Activated T-cell treated with anti-CD3 and anti-CD28 coated beads, Interleukin-2, amount 50 U/mL, for 4 hours (primary cell): ENCODE measurements at places on chromosomes 3 and 15.

GRCh38 chr15:101646672-101647071 lies 5.5 kb downstream of the TM2D3 start:
- DNase-seq = no peak

- no peak for DNase-seq
Observed at GRCh38 chr3:95923496-95924210, 890.7 kb upstream of the EPHA6 start.

GRCh38 chr15:83062768-83063180 lies 4.3 kb downstream of the BTBD1 start:
- no peak for DNase-seq

DNA sequence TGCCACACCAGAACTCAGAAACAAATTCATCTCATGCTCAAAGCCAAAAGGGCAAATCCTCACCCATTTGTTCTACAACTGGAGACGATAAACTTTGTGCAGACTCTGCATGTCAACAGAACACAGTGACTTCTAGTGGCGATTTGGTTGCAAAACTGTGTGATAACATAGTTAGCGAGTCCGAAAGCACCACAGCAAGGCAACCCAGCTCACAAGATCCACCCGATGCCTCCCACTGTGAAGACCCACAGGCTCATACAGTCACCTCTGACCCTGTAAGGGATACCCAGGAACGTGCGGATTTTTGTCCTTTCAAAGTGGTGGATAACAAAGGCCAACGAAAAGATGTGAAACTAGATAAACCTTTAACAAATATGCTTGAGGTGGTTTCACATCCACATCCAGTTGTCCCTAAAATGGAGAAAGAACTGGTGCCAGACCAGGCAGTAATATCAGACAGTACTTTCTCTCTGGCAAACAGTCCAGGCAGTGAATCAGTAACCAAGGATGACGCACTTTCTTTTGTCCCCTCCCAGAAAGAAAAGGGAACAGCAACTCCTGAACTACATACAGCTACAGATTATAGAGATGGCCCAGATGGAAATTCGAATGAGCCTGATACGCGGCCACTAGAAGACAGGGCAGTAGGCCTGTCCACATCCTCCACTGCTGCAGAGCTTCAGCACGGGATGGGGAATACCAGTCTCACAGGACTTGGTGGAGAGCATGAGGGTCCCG lies 199.7 kb downstream of the AKAP13 start:
- no peak for DNase-seq

- no peak for DNase-seq
Observed at GRCh38 chr3:31858439-31858838, 122.6 kb downstream of the OSBPL10 start.

DNA sequence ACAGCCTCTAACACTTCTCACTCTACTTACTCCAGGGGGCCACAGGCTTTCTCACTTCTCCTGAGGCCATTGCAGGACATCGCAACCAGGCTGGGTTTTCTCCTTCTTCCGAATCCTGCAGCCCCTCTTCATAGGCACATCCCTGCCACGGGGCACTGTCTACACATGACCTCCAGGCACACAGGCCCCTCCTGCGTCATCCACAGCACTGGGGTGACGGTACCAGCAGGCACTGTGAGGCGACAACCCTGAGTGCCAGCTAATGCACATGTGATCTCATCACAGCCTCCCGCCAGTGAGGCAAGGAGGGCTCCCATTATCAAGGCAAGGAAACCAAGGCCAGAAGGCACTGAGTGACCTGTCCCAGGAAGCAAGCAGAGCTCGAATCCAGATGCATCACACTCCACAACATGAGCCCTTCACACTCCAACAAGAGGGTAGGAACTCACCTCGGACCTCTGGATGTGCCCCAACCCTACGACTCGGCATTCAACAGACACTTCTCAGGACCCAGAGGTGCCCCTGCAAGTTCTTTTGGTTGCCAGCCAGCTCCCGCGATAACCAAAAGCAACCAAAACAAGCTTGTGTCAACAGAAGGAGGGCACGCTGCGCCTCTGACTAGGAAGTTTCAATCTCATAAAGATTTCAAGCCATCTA lies 16.7 kb downstream of the FAM174B start:
- no peak for DNase-seq

DNA sequence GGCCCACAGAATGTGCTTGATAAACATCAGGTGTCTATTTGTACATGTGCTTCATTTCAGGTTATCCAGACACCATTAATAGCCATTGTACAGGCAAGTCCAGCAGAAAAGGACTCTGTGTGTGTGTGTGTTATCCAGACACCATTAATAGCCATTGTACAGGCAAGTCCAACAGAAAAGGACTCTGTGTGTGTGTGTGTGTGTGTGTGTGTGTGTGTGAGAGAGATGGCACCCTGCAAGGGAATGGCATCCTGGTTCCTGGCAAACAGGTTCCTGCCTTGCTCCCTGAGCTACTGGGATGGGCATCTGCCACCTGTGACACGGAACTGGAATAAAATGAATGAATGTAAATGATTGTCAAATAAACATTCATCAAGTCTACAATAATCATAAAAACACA lies 11.7 kb downstream of the SUCLG2 start:
- no peak for DNase-seq

GRCh38 chr3:160968761-160969160 lies 136.4 kb downstream of the B3GALNT1 start:
- no peak for DNase-seq

DNA sequence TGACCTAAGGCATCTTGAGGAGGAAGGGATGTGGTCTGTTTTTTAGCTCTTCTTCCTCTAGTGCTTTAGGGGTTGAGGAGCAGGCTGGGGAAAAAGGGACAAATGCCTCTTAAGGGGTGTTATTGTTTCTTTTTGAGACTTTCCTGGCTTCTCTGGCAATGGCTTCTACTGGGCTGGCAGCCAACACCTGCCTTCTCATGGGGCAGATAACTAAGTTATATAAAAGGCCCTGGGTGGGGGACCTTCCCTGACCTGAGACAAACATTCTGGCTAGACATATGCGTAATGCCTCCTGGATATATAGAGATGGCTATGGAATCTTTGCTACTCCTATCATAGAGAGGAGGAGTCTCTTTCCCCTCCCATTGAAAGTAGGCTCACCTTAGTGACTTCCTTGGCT lies 179.2 kb upstream of the PROK2 start:
- DNase-seq = no peak

GRCh38 chr3:60514085-60514649 lies 737.1 kb downstream of the FHIT start:
- no peak for DNase-seq

GRCh38 chr3:176988795-176989194 lies 208.5 kb downstream of the TBL1XR1 start:
- DNase-seq = no peak

- no peak for DNase-seq
Observed at GRCh38 chr3:51938780-51939425, 2.8 kb downstream of the RRP9 start.

DNA sequence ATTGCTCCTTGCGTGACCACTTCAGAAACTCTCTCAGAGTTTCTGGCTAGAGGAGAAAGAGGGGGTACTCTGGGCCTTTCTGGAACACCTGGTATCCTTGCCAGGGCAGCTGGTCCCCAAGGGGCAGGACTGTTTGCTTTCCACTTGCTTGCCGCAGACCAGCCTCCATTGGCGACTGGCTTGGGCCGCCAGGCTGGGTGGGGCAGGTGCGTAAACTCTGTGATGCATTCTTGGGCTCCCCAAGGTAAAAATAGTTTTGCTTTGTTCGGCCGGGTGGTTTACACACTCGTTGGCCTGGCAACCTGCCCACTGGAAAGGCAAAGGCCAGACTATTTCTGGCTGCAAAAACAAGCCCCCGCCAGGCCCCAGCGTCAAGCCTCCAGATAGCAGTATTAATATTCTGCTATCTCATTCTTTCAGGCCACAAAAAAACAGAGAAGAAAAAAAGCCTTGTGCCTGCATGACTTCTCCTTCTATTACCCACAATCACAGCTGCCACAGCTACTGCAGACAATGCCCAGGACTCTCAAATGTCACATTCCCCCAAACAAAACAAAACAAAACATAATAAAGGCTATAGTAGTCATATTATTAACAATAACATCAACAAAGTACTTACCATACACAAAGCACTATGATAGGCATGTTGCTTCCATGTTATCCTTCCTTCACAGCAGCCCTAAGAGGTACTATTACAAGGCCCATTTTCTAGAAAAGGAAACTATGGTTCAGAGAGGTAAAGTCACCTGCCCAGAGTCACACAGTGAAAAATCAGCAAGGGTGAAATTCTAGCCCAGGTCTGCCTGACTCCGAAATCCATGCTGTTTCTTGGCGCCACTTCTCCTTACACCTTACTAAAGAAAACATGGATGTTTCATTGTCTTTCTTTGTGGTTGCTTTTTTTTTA lies 14.0 kb upstream of the SSUH2 start:
- DNase-seq = no peak

GRCh38 chr15:99467853-99468464 lies 97.8 kb upstream of the MEF2A start:
- no peak for DNase-seq

DNA sequence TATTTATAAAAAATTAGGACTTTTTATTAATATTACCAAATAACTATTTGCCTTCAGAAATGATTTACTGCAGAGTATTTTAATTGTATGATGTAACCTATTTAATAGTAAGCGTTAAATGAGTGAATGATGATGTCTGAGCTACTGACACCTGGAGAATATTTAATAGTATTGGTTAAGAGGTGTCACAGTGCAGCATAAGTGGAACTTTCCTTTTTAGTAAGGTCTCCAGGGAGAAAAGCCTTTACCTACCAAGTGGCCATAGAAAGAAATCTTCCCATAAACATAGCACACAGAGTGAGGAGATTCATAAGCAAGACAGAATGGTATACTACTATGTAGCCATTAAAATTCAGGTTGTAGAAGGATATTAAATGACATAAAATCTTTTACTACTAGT lies 441.7 kb downstream of the TBL1XR1 start:
- DNase-seq = no peak

GRCh38 chr3:152258448-152259393 lies 10.0 kb upstream of the MBNL1 start:
- peak; percentile 47 for DNase-seq

- no peak for DNase-seq
Observed at GRCh38 chr3:132079147-132079546, 44.3 kb upstream of the CPNE4 start.

DNA sequence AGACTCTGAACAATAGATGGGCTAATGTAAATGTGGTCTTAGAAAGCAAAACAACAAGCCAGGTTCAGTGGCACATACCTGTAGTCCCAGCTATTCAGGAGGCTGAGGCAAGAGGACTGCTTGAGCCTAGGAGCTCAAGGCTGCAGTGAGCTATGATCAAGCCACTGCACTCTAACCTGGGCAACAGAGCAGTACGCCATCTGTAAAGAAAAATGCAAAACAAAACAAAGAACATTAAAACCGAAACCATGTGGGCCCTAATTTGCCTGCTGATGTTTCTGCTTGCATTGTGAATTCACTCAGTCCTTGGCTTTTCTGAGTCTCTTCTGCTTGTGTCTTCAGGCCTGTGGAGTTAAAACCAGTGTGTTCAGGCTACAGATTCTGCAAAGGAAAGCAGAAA lies 56.7 kb downstream of the CCNL1 start:
- no peak for DNase-seq

GRCh38 chr15:77497110-77497737 lies 76.5 kb downstream of the HMG20A start:
- no peak for DNase-seq

DNA sequence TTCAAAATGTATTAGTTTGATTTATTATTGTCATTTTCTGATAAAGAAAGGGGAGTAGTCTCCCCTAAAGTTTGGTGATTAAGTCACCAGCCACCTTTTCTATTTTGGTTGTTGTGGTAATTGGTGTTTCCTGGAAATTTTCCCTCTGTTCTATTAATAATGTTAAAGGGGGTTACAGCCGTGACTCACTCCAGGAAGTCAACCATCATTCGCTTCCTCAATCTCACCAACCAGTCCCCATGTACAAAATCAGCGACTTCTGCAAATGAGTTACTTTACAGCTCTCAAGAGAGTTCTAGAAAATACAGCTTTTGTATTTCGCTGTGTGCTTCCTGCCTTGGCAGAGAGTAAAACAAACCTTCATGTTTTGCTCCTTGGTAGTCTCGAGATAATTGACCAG lies 285.1 kb downstream of the LPP start:
- peak; percentile 15 for DNase-seq

GRCh38 chr3:183540501-183541234 lies 14.8 kb downstream of the KLHL6 start:
- no peak for DNase-seq

GRCh38 chr3:149917124-149917667 lies 53.5 kb downstream of the PFN2 start:
- no peak for DNase-seq

- DNase-seq = no peak
Observed at GRCh38 chr15:79659691-79660090, 227.6 kb downstream of the MINAR1 start.

DNA sequence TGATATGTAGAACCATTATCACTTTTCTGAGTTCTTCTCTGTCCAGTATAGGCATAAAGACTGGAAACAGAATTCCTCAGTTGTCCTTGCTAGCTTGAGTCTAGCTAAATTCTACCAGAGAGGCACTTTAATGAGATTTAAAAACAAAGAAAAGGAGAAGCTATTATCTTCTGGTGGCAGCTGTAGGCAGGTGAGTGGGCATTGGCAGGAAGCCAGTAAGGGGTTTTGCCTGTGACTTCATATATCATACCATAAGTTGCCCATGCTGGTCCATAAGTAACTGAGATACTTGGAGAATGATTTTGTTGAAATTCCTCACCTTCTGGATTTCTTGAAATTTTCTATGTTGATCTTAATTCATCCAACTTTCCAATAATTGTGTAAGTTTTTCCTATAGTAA lies 402.3 kb upstream of the TGFBR2 start:
- no peak for DNase-seq

DNA sequence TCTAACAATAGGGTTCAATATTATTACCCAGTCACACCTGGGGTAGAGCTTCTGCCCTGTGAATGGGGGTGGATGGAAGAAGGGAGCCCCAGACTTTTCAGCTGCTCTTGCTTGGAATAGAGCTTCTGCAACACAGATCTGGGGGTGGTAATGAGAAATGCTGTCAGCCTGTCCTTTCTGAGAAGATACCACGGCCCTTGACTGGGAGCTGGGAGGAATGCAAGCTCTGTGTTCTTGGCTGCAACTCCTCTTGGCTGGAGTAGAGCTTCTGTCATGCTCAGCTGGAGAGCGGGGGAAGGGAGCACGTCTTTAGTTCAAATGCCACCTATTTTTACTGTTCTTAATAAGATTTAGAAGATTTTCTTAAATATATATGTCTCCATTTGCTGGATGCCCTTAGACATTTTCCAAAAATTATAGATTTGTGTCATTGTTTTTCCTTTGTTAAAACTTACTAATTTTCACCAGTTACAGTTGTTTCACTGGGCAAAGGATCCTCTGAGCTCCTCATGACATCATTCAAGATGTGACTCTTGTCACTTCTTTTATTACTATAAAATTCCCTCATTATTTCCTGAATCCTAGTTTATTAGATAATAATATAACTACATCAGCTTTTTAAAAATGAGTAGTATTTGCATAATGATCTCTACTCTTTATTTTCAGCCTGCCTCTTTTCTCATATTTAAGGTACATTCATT lies 180.0 kb upstream of the TGFBR2 start:
- no peak for DNase-seq

DNA sequence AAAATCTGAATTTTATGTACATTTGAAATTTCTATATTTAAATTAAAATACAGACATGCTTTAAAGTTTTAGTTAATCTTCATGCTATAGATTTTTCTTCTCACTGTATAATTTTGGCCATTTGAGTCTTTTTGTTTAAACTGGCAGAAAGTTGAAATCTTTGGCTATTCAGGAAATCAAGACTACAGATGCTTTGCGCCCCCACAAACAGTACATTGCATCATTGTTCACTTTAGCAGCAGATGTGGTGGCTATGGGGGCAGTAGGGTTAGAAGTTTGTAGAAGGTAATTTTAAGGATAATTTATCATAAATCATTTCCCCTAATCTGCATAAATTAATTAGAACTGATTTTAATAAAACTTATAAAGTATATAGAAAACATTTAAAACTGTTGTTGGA lies 20.9 kb downstream of the SPPL2A start:
- DNase-seq = no peak
